ENCODE measurements at places on chromosomes 5 and 9.

DNA sequence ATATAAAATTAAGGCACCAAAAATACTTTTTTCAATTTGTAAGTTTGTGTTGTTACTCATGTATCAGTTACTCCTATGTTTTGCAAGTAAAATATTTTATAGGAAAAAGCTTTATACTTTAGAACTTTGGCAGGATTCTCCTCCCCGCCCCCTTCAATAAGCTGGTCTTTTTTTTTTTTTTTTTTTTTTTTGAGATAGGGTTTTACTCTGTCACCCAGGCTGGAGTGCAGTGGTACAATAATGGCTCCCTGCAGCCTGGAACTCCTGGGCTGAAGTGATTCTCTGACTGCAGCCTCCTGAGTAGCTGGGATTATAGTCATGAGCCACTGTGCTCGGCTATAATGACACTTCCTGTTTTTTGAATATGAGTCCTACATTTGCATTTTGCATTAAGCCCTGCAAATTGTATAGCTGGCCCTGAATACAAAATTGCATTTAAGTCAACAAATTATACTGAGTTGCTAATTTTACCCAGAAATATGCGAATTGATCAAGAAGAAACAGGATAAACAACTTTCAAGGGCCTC, 192.9 kb downstream of the PIK3R1 start:
- no peak for DNase-seq

DNA sequence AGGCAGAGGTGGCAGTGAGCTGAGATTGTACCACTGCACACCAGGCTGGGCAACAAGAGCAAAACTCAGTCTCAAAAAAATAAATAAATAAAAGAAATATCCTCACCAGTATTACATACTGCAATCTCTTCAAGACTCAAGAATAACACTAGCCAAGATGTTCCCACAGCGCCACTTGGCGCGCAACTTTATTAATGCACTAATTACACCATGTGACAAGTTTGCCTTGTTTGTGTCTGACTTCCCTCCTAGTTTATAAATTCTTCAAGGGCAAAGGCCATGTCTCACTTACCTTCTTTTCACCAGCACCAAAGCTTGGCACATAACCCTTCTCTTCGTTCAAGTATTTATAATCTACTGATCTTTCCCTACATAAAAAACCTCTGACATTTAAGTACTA, 4.8 kb downstream of the SKP1 start:
- DNase-seq = no peak

DNA sequence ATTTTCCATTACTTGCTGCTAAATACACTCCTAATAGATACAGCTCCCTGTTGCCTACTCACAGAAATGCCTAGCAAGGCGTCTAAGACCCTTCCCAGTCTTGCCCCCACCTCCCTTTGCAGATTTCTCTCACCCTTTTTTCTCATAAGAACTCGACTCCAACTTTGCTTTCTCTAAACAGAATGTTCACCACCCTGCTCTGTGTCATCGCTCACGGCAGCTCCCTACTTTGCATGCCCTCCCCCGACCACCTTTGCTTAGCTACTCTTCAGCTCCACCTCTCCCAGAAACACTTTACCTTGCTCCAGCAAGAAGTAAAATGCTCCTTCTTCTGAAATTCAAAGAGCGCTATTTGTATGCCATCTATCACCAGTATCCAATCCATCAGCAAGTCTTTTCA, 15.2 kb upstream of the PPP1R2B start:
- DNase-seq = no peak

GRCh38 chr9:127717766-127718165, 1.9 kb downstream of the TTC16 start:
- DNase-seq = no peak

GRCh38 chr5:116318091-116318854, 233.4 kb downstream of the COMMD10 start:
- DNase-seq = no peak

DNA sequence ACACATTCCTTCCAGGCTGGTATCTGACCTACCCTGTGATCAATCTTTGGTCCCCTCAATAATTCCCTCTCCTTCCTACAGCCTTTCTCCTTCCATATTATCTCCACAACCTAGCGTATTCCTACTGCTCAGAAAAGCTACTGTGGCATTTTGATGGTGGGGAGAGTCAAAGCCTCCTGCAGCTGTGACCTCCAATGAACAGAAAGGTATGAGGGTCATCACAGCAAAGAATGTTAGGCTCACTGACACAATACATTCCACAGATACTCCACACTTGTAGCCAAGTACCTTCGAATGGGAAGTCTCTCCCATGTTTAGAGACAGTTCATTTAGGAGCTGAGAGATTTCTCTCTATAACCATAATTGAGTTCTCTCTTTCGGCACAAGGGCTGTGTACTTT, 5.9 kb downstream of the FBN2 start:
- DNase-seq = no peak

DNA sequence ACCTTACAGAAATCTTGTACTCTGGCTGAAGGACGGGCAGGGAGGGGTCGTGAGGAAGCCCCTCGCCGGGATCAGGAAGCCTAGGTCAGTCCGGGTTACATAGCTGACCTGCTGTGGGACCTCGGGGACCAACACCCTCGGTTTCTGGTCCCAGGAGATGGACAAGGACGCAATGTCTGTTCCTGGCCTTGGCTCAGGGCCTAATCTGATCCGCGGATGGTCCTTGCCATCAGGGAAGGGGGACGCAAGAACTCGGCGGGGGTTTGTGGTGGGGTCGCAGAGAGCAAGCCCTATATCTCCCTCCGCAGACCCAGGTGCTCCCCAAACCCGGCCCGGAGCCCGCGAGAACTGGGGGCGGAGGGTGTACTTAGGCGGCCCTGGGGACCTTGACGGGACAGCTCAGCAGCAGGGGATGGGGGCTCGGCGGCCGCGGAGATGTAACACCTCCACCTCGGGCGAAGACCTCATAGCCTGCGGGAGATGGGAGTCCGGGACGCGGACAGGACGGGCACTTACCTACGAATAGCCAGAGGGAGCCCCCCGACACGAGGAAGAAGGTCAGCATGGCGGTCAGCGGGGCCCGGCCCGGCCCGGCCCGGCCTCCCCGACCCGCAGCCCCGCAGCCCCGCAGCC, 353 bp downstream of the ACSL6 start:
- no peak for DNase-seq

- no peak for DNase-seq
Measured at GRCh38 chr9:87342743-87343142, 154.9 kb upstream of the DAPK1 start.

- no peak for DNase-seq
Measured at GRCh38 chr9:131361202-131361833, 32.6 kb upstream of the PRRC2B start.

DNA sequence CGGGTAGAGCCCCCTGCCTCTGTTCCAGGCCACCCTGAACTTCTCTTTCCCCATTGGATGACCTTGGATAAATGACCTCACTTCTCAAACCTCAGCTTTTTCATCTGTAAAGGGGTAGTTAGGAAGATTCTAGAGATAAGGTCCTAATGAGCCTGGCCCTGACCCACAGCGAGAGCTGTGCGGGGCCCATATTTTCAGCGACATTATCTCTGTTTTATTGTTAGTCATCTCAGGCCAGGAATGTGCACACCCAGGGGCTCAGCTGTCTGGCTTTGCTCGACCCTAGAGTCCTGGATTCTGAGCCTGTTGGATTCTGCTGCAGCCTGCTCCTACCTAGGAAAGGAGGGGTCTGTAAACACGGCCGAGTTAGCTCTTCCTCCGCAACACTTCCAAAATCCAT, 81.2 kb upstream of the LMX1B start:
- no peak for DNase-seq

DNA sequence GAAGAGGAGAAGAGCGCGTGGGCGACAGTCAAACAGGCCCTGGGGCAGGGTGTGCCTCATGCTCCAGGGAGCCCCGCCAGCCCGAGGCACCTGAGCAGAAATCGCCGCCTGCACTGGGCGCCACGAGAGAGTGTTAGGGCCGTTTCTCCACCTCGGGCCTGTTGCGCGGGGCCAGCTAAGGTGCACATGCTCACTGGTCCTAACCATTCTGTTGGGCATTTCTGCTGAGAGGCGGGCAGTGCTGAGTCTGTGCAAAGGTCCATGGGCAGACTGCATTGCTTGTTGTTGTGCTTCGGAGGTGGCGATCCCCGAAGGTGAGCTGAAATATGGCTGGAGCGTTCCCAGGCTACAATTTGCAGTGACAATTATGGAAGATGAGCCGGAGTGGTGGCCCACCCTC, 367.8 kb upstream of the SPATA31A5 start:
- no peak for DNase-seq

GRCh38 chr9:38336341-38336740, 56.2 kb upstream of the ALDH1B1 start:
- DNase-seq = no peak

All from activated T-helper 1 cell treated with Interleukin-2 at 50 U/mL for 16 hours (primary cell).